Activated CD4-positive, alpha-beta T cell treated with anti-CD3 and anti-CD28 coated beads, Interleukin-10, Interleukin-2, amounts not matched to agents 100 ng/mL and 50 ng/mL, durations not matched to agents 16 hours and 8 hours (primary cell): ENCODE measurements at places on chromosomes 1 and 21.

DNA sequence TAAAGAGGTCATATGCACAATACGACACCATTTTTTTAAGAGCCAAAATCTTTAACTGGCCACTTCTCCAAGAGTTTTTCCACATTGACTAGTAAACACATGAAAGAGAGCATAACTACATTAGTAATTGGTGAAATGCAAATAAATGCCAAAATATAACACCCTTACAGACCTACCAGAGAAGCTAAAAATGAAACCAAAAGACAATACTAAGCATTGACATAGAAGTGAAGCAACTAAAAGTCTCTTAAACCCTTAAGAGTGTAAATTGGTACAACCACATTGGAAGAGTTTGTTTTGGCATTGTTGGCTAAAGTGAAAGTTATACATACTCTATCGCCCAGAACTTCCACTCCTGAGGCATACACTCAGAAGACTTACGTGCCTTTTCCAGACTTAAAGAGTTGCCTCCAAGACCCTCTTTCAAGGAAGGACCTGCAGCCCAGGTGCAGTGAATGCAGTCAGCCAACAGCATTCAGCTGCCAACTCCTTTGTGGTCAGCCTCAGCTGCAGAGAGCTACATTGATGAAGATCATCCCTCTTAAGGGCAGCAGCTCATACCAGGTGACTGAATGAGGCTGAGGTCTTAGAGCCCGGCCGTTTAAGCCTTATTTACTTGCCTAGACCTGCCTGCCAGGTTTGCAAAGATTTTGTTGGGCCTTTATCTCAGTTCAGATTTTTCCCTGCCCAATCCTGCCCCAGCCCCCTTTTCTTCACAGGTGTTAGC is 839.1 kb upstream of the ADGRL2 start:
- no peak for DNase-seq

GRCh38 chr1:181097242-181097641 is 8.7 kb downstream of the IER5 start:
- DNase-seq, result no peak

GRCh38 chr1:5142389-5142788 is 488.0 kb downstream of the AJAP1 start:
- DNase-seq, result peak; percentile 56

GRCh38 chr1:117537291-117537920 is 68.4 kb upstream of the TENT5C start:
- no peak for DNase-seq

GRCh38 chr1:207832796-207833195 is 78.1 kb downstream of the CD34 start:
- DNase-seq, result no peak

- no peak for DNase-seq
Measured at GRCh38 chr21:32807717-32808380, 36.3 kb upstream of the PAXBP1 start.

- no peak for DNase-seq
Measured at GRCh38 chr1:238177351-238177750, 286.6 kb upstream of the ZP4 start.

- DNase-seq, result no peak
Measured at GRCh38 chr1:45380125-45380524, 39.9 kb upstream of the MUTYH start.

- no peak for DNase-seq
Measured at GRCh38 chr1:232707142-232707541, 77.2 kb upstream of the SIPA1L2 start.

DNA sequence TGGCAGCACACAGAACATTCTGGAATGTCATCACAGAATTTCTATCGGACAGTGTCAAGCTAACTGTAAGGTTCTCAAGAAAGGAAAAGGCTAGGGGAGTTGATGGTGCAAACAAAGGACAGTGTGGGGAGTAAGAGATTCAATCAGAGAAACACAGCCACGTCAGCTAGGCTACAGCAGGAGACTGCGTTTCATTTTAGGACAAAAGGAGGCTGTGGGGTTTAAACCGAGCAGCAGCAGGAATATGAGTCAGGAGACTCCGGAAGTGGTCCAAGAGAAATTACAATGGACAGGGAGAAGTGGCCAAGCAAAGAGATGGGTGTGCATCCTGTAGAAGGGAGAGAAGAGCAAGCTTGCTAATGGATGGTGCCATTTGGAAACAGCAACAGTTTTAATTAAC is 37.4 kb upstream of the C1orf198 start:
- no peak for DNase-seq
